ENCODE measurements at places on chromosomes 7 and 10.

DNA sequence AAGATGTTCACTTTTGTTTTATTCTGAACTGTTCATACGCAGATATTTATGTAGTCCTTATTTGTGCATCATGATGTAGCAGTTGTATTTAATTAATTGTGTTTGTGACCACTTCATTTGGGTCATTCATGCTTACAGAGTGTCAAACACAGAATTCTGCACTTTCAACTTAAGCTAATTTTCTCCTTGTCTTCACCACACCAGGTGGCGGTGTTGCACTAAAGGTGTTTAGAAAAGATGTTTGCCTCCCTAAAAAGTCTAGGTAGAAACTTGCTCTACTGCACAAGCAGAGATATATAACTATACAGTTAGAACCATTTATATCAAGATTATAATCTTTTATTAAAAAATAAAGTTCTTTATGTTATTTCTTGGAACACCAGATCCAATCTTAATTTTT is 1.3 kb upstream of the TAS2R38 start:
- no peak for DNase-seq

GRCh38 chr10:74081192-74081803 is 69.3 kb downstream of the AP3M1 start:
- peak; percentile 46 for DNase-seq

DNA sequence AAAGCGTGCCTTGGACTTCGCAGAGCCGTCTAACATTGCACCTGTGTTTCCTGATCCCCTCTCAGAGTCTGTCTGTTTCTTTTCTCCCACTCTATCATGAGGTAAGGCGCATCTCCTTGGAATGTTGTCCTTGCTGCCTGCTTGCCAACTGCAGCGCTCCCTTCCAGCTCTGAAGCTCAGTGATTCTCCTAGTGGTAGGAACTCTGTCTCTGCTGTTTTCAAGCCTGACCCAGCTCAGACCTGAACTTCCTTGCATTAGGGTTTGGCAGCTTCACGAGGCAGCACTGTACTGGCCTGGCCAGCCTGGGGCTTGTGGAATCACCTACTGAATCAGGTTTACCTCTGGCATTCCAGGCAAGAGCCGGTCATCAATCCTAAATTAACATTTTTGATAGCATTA is 123.9 kb downstream of the CREB5 start:
- DNase-seq: no peak

DNA sequence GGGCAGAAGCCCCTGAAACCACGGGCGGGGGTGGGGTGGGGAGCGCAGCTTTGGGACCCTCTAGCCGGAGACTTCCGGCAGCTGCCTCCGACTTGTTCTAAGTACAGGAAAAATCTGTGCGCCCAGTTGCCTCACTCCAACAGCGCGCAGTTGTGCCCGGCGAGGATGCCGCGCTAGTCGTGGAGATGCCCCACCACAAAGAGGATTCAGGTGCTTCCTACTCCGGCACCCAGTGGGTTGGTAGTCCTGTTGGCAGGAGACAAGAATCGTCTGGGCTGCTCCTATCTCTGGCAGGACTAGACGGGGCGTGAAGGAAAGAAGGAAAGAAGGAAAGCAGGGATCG is 465 bp upstream of the NPY start:
- no peak for DNase-seq

GRCh38 chr10:17865351-17865750 is 56.2 kb downstream of the MRC1 start:
- no peak for DNase-seq

DNA sequence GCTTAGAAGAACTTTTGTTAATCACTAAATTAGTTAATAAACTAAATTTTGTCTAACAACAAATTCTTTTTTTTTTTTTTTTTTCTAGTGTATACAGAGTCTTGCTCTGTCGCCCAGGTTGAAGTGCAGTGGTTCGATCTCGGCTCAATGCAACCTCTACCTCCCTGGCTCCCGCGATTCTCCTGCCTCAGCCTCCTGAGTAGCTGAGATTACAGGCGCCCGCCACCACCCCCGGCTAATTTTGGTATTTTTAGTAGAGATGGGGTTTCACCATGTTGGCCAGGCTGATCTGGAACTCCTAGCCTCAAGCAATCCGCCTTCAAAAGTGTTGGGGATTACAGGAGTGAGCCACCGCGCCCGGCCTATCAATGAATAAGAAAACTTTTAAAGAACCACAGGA is 1.1 kb upstream of the IQUB start:
- no peak for DNase-seq

GRCh38 chr10:52558090-52558489 is 214.5 kb downstream of the MBL2 start:
- no peak for DNase-seq

DNA sequence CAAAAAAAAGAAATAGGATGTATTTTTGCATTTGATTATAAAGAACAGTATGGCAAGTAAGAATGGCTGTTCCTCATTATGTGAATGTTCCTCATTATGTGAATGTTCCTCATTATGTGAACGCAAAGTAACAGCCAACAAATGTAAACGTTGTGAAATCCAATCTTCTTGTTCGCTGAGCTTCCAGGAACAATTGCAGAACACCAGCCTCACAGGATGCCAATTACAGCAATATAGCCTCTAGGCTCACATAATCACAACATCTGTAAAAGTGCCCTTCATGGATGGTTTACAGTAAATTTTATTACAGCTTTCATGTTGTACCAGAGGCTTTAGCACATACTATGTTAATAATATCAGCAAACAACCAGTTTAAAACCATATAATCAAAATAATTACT is 71.6 kb downstream of the THSD7A start:
- DNase-seq: peak; percentile 85

DNA sequence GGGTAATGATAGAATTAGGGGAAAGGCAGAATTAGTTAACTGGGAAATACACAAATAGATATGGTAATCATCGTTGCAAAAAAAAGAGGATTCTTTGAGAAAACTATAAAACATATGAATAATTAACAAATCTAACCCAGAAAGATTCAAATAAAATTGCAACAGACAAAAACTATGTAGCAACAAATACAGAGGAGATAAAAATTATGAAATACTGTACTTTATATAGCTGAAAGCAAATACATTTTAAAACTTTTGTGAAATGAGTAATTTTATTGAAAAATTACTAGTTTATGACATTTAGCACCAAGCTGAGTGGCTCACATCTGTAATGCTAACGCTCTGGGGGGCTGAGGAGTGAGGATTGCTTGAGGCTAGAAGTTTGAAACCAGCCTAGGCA is 356.7 kb downstream of the CALN1 start:
- DNase-seq: peak; percentile 20

GRCh38 chr7:32879460-32879859 is 12.1 kb downstream of the KBTBD2 start:
- DNase-seq: no peak

DNA sequence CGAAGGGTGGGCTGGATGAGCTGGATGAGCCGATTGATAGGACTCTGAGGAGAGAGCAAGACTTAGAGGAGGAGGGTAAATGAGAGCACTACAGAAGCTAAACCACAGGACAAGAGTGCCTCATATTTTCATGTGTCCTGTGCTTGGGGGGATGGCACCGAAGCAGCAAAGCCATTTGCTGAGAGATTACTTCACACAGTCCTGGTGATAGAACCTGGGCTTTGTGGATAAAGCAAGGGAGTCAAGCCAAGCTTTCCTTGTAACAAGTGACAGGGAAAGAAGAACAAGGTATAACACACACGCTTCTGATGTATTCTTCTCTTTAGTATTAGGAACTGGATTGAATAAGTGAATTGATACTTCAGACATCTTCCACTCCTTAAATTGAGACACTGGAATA is 253.7 kb downstream of the ANKRD7 start:
- DNase-seq: no peak

DNA sequence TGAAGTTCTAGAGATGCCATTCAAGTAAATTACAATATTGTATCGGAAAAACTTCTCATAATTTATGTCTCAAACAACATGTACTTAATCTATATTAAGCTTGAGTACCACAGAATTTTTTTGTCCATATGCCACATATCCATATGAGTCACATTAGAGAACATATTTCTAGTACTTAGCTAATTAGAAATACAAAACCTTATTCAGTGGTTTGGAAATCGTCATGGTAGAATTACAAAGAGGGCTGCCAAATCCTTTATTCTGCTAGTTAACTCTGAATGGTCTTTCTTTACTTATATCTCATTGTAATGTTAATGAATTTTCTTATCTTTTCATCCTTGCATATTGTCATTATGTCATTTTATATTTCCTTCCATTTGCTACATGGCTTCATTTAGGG is 9.0 kb upstream of the VIM start:
- DNase-seq: no peak

DNA sequence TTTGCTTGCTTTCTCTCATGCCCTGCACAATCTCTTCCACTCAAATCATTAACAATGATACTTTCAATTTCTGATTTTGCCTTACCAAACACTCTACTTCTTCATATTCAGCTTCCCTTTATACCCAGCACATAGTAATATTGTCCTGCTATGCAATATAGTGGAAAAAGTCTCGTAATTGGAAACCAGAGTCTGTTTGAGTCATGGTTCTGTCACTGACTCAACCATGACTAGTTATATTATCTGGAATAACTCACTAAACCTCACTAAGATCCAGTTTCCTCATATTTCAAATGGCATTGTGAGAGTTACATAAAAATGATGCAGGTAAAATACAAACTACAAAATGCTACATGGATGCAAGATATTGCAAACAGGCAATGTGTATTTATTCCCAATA is 98.5 kb upstream of the LRRTM3 start:
- no peak for DNase-seq

DNA sequence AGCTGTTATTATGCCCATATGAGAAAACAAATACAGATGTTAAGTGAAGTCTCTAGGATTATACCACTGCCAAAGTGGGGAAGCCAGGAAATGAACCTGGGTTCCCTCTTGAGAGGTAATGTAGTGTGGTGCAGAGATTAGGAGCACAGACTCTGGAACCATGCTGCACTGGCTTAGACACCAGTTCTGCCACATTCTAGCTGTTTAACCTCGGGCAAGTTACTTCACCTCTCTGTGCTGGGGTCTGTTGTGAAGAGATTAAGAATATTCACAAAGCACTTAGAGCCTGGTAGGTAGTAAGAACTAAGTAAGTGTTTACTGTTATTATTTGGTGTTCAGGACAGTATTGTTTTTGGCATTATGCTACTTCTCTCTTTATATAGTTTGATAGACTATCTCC is 41.9 kb downstream of the PDE6C start:
- no peak for DNase-seq
